ENCODE measurements at places on chromosomes 16 and 17. TPM values are rescaled to one million over a fixed set of nuclear protein-coding genes. Genes with fewer than 3 reads are reported as not detected.

DNA sequence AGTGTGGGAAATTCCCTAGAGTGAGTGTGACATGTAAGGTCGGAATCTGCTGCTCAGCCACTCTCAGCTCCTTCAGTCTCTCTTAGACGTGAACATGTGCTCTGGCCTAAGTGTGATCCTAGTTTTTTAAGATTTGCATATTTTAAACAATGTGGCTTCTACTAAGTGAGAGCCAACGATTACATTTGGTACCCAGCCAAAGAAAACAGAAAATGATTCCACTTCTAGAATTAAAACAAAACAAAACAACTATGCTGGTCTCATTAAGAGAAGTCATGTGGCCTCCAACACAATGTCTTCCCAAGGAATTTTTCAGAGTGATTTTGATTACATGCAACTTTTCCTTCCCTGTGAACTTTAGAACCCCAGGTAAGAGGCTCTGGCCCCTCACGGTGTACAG is 10.1 kb downstream of the TMEM238L start:
- DNase-seq, result no peak

GRCh38 chr17:82835766-82836512 is 3.9 kb downstream of the ZNF750 start:
- DNase-seq, result no peak

DNA sequence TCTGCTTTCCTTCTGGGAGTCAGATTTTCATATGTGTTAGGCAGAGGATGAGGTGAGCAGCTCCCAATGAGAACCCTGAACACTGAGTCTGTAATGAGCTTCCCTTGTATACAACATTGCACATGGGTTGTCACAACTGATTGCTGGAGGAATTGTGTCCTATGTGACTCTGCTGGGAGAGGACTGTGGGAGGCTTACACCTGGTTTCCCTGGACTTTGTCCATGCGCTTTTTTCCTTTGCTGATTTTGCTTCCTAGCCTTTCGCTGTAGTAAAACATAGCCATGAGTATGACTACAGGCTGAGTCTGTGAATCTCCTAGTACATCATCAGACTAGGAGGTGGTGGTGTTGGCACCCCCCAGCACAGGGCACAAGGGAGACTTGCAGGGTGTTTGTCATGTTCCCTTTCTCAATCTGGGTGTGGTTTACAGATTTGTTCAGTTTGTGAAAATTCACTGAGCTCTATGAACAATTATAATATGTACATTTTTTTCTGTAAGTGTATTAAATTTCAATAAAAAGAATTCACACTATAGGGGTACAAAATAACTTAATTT is 1.7 kb upstream of the PLK1 start:
- no peak for DNase-seq

DNA sequence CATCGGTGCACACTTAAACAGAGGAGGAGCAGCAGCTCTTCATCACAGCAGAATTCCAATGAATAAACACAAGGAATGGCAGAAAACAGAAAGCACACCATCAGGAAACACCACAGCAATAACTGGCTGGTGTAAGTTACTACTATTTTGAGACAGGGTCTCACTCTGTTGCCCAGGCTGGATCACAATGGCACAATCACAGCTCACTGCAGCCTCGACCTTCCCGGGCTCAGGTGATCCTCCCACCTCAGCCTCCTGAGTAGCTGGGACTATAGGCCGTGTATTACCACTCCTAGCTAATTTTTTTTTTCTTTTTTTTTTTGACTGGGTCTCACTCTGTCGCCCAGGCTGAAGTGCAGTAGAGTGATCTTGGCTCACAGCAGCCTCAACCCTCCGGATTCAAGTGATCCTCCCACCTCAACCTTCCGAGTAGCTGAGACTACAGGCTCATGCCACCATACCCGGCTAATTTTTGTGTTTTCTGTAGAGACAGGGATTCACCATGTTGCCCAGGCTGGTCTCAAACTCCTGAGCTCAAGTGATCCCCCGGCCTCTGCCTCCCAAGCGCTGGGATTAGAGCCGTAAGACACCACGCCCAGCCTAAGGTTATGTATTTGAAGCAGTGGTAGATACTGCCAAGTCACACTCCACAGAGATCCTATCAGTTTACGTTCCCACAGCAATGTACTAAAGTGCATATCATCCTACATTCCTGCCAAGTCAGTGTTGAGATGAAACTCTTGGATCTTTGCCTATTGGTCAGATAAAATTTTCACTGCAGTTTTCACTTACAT is 20.7 kb downstream of the TRAP1 start:
- peak; percentile 71 for DNase-seq

DOK4 gene
- polyA plus RNA-seq, result 12.5 TPM

All from AG04450 (cell line).